Hematopoietic multipotent progenitor cell (in vitro differentiated cells): ENCODE measurements at places on chromosomes 3 and 15.

- DNase-seq: no peak
These were observed 56.2 kb upstream of the NEDD4 start for GRCh38 chr15:56049577-56049976.

- peak; percentile 56 for DNase-seq
These were observed 20.9 kb downstream of the BBX start for GRCh38 chr3:107543666-107544065.

DNA sequence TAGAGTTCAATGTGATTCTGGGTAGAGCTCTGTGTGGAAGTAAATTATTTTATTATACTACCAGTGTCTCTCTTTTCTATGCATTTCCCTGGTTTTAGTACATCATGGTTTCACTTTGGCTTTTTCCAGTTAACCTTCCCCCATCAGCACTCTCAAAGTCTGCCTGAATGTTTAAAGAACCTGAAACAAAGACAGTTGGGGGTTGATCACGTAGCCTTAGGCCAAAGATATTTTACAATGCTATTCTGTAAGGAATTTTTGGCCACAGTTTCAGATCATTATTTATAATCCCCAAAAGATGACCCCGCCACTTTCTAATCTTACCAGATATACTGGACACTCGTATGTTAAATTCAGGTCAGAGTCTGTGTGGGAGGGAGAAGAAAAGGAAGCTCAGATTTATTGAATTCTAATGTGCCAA lies 156.3 kb upstream of the TMC3 start:
- DNase-seq: no peak

DNA sequence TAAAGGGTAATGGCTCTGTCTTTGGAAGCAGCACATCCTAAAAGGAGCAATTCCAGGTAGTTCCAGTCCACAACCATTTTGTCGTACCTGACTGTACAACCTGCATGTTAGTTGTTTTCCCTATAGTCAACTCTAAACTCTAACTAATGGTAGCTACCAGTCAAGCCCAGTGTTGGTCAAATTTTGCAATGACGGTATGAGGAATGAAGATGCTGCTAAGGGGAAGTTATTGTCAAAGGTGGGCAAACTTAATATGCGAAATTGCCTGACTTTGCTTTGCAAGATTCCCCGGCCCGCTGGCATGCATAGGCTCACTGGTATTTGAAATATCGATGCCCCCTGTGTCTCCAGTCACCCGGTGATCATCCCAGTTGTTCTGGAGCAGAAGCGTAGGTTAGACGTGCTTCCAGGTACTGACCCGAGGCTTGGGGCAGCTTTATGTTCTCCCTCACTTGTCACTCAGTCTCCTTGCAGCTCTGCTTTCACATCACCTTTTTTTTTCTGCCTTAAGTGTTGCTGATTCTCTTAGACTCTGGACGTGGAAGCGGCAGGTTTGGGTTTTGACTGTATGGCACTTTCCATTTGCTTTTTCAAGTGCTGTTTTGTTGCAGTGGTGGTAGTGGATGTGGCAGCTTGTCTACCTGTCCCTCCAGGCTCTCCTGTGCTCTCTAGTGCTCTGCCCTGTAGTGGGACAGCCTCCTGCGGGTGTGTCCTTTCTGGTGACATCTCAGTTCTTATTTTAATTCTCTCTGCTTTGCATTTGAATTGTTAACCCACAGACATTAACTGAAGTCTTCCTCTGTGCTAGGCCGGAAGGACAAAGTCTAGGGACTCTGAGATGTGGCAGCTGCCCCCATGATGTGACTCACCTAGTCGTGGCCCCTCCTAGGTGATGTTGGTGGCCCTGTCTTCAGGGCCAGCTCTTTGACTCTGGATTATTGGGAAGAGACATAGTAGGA lies 95.8 kb upstream of the UMPS start:
- no peak for DNase-seq

- DNase-seq: no peak
These were observed 50.3 kb upstream of the ACTL6A start for GRCh38 chr3:179512378-179512777.

DNA sequence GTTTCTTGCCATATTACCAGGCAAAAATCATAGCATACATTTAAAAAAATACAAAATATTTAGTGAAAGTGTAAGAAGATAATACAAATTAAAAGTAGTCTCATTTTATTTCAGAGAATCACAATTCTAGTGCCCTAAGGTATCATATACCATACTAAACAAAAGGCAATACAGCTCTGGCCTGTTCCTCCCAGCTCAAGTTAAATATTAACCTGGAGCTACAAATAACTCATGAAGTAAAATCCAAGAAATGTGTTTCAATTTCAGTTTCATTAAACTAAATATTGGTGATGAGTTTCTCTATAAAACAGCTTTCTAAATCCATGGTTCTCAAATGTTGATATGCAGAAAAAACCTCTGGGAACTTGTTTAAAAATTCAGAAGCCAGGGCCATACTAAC lies 67.7 kb downstream of the INO80 start:
- no peak for DNase-seq

DNA sequence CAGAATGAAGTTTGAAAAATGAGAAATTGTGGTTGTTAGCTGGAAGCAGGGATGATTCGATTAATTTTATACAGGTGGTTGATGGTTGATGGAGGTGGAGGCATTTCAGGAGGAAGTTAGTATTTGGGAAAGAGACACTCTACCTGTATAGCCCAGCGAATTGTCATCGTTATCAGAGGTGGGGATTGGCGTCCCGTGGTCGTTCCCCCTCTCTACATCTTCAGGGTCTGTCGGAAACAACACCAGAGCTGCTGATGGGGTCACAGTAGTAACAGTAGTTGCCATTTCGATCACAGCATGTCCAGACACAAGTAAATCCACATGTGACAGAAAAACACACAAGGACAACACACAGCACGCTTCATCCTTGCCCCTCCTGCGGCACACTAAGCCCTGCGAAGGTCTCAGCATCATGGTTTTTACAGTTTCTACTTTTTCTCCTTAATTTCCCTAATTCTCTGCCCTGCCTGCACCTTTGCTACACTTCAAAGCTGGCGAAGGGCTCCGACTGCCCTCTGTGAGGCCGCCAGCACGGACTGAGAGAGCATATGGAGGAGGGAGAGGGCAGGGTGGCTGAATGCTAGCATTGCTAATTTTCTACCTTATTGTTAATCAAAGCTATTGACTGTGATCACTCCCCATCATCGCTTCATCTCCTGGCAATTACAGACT lies 642.3 kb downstream of the ROBO1 start:
- no peak for DNase-seq

GRCh38 chr3:107506458-107506857 lies 16.3 kb upstream of the BBX start:
- no peak for DNase-seq
